GM13977 (cell line): ENCODE measurements at places on chromosomes 16 and 17.

GRCh38 chr16:85902366-85903155 is 3.6 kb downstream of the IRF8 start:
- peak; percentile 85 for DNase-seq

DNA sequence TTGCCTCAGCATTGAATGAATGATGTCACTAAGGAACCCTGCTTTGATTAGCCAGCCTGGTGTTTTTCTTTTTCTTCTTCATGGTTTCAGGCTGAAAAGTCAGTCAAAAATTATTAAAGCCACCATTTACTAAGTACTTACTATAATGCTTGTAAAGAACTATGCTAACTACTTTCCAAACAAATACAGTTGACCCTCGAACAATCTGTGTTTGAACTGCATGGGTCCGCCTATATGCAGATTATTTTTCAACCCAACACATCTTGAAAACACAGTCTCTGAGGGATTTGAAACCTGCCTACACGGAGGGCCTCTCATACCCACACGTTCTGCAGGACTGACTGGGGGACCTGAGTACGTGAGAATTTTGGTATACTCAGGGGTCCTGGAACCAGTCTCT is 136.3 kb downstream of the PARN start:
- DNase-seq: no peak

DNA sequence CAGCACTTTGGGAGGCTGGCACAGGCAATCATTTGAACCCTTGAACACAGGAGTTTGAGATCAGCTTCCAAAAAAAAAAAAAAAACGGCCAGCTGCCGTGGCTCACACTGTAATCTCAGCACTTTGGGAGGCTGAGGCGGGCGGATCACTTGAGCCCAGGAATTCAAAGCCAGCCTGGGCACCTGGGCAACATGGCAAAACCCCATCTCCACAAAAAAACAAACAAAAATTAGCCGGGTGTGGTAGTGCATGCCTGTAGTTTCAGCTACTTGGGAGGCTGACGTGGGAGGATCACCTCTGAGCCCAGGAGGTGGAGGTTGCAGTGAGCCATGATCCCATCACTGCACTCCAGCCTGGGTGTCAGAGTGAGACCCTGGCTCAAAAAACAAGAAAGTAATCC is 39.0 kb downstream of the GRB2 start:
- DNase-seq: no peak

DNA sequence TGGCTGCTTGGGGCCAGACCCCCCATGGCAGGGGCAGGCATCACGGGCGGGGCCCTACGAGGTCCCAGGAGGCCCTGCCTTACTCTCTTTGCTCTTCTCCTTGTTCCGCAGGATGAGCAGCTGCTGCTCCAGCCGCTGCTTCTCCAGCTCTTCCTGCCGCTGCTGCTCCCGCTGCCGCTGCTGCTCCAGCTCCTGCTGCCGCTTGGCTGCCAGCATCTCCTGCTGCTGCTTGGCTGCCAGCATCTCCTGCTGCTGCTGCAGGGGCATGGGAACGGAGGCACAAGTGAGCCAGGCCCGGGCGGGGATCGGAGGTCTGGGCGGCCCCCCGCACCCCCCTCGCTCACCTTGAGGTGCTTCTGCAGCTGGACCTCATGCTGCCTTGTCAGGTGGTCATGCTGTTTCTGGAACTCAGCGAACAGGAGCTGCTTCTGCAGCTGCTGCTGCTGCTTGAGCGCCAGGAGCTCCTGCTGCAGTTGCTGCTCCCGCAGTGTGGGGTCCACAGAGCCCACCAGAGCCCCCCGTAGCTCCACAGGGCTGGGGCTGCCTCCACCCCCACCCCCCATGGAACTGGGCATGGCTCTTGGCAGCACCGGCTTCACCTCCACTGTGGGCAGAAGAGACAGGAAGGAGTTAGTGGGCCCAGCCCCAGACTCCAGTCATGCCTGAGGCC is 22.8 kb downstream of the G6PC3 start:
- no peak for DNase-seq

DNA sequence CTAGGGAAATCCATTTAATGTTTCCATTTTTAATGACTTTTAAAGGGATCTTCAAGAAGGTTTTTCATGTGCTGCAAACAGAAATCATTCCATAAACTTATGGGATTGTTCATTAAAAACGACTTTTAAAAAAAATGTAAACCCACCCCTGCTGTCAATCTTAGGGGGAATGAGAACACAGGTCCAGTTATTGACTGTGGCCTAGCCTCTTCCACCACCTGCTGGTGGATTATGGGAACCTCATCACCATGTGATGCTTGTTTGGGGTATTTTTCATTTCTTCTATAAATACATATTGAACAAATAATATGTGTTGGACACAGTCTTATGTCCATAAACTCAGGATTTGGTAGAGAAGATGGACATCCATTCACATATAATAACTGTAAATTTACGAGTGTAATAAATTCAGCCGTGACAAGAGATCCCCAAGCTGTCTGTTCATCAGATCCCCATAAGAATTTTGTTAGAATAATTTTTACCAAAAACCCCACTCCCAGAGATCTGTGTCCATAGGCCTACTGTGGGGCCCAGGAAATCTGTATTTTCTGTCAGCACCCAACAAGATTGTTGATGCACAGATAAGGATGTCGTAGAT is 42.0 kb upstream of the TMC5 start:
- peak; percentile 75 for DNase-seq

DNA sequence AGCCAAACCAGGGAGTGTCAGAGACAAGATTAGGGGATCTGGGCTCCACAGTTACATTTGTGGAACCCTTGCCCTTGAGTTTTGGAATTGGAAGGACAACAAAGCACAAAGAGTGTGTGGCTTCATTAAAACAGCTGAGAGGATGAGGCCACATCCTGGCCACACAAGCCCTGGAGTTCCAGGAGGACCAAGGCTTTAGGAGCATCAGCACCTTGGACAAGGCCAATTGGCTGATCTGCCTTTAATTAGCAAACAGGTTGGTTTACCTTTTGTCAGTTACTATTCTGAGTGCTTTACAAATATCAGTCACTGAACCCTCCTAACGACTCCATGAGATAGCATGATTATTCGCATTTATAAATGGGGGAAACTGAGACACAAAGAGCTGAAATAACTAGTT is 54.7 kb downstream of the SLC6A2 start:
- no peak for DNase-seq

DNA sequence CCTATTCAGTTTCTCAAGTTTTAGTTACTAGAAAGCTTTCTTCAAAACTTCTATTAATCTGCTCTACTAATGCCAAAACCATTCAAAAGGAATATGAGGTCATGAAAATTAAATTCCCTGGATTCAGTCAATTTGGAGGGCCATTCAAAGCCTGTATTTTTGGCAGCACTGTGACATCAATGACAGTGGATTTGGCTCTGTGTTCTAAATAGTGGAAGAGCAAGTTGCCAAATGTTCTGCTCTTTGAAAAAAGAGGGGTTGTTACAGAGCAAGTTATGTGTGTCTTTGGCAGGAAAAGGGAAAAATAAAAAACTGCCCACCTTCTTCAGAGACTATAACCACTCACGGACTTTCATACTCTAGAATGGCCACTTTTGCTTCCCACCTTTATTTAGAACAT is 3.2 kb upstream of the C16orf46 start:
- no peak for DNase-seq

DNA sequence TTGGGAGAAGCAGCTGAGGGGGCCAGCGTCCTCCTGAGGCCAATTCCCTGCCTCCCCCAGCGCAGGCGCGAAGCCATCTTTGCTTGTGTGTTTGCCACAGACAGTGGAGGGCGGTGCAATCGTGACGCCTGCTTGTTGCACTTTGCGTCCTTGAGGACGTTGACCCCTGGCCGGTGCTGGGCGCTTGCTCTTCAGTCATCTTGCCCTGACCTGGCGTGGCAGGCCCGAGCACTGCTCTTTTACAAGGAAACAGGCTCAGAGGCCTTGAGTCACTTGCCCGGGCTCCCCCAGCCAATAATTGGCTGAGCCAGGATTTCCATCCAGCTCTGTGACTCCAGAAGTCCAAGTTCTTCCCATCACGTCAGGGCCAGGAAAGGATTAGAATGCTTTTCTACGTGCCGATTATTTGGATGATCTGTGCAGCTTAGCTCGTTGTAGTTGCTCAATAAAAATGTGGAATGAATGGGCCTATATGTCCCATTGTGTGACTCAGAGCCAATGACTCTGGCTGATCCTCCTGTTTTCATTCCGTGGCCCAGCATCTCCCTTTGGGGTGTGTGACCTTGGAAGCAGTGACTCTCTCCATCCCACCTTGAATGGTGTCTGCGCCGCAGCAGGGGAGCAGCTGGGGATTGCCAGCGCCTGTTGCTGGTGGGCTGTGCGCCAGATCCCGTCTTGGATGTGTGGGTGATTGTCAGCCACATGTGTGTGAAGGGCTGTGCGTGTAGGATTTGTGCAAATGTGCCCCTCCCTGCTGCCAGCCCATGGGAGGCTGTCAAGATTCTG is 214.1 kb downstream of the SEC14L1 start:
- no peak for DNase-seq
